ENCODE measurements at places on chromosomes 7 and 10.
A peak's percentile ranks its signal among the peaks of the same experiment; 100 is the strongest.

GRCh38 chr7:99504281-99504602, 220 bp upstream of the ZKSCAN5 start:
- DNase-seq: no peak

DNA sequence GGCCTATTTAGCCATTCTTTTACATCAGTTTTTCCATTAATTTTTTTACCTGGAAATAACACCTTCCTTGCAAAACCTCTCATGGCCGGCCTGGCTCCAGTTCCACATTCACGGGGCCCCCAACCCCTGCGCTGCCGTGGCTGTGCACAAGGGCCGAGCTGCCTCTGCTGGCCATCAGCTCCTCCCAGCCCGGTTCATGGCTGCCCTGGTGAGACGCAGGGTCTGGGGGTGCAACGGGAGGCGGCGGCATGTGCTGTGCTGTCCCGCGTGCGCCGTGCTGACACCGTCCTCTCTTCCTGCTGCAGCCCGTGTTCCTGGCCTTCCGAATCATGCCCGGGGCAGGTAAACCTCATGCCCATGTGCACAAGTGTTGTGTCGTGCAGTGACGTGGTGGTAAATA, 4.4 kb downstream of the NKX6-2 start:
- no peak for DNase-seq

- DNase-seq: peak; percentile 36
Measured at GRCh38 chr7:106056513-106057203, 55.5 kb downstream of the SYPL1 start.

- DNase-seq: no peak
Measured at GRCh38 chr10:75688506-75689300, 257.3 kb downstream of the LRMDA start.

DNA sequence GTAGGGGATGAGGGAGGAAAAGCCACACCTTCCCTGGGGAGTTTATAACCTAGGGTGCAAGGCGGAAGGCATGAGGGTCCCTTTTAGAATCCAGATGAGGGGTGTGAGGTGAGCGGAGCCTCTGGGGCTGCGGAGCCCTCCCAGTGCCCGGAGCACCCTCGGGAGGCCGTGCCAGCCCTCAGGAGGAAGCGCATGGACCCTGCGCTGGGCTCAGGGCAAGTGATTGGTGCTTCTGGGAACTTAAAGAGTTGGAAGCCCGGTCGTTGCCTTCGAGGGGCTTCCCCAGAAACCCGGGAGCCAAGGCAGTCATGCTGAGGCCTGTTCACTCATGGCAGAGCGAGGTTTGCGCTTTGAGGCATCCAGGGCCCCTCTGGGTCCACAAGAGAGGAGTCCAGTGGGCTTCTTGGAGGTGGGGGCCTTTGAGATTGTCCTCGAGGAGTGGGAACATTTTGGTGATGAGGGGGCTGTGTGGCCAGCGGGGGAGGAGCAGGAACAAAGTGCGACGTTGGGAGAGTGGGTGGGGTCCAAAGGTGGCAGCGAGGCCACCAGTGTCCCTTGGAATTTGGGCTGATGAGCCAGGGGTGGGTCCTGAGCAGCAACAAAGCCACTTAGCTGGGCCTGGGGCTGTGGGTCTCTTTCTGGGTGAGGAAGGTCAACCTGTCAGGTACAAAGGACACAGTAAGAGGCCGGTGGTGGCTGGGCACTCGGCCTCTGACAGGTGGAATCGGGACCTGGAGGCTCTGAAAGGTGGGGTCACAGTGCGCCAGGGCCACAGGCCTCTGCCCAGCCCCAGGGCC, 79.9 kb downstream of the MKI67 start:
- no peak for DNase-seq

DNA sequence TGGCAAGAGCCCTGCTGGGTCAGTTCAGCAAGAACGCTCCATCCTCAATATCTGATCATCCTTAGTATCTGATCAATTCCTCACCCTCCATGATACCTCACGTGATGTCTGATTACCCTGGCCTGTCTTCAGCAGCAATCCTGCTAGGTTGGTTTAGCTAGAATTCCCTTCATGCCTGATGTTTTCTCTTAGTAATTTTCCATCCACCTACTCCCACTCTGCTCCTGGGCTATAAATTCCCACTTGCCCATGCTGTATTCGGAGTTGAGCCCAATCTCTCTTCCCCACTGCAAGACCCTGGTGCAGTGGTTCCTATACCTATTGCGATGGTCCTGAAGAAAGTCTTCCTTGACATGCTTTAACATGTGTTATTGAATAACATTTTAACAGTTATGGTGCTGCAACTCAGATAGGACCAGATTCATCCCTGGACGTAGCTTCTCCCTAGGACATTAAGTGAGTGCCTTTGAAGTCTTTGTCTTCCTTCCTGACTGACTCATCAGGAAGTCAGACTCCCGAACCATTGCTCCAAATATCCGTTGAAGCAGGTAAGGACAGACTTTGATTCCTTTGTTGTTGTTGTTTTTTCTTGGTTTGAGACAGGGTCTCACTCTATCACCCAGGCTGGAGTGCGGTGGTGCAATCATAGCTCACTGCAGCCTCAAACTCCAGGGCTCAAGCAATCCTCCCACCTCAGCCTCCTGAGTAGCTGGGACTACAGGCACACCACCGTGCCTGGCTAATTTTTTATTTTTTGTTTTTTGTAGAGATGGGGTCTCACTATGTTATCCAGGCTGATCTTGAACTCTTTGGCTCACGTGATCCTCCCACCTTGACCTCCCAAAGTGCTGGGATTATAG, 29.4 kb upstream of the CLDN3 start:
- no peak for DNase-seq

DNA sequence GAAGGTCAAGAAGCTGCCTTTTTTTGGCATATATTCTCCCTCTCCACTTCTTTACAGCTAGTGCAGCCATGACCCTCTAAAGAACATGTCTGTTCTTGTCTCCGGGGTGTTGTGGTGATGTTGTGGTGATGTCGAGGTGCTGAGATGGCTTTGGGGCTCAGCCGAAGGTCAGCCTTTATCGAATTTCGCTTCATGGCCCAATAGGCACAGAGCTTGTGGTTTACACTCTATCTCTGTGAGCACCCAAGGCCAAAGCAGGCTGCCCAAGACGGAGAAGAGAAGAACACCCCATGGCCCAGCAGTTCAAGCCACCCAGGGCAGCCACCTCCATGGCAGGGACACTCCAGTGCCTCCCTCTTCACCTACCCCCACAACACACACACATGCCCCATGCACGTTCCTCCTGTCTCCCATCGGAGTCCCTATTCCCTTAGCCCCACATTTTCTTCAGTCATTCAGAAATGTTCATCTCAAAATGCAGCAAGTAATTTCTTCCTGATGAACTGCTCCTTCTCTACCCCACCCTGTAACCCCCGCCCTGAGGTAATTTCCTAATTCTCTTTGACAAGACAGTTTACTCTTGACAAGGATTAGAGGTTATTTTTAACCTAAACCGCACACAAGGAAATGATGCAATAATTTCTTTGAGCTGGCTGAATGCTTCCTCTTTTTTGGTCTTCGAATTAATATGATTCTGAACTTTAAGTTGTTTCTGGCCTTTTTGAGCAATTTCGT, 18.6 kb upstream of the ADRB1 start:
- no peak for DNase-seq

GRCh38 chr7:113796557-113796956, 122.3 kb downstream of the PPP1R3A start:
- no peak for DNase-seq

All from stimulated activated CD8-positive, alpha-beta memory T cell treated with anti-CD3 and anti-CD28 coated beads, Interleukin-12 subunit alpha, Interleukin-12 subunit beta, amount 100 ng/mL, for 4 hours (primary cell).